Gastroesophageal sphincter (tissue), 4 donors: ENCODE measurements at places on chromosomes 11 and 22.

DNA sequence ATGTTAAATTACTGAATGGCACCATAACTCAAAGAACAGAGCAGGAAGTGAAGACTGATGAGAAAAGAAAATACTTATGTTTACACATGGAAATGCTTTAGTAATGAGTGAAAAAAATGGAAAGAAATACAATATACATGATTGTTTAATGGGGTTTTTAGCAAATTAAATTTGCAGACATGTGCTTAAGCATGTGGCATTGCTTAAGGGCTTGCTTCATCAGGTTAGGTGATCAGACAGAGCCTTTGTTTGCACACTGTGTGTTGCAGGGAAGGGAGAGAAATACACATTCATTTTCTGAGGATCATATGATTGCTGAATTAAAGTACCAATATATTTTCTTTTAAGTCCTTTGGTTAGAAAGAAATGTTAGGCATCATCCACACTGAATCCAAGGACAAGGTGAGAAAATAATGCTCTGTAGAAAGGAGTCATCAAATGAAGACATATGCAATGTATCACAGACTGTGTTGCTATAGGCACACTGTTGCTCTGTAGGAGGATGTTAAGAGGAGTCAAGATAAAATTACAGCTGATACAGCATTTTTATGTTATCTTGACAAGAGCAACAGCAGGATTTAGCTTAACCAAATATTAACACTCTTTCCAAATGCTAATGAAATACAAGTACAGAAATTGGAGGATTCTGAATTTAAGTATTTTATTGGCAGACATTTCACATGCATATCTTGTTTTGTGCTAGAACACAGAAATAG, 23.4 kb upstream of the ARHGAP20 start:
- ATAC-seq: no peak

DNA sequence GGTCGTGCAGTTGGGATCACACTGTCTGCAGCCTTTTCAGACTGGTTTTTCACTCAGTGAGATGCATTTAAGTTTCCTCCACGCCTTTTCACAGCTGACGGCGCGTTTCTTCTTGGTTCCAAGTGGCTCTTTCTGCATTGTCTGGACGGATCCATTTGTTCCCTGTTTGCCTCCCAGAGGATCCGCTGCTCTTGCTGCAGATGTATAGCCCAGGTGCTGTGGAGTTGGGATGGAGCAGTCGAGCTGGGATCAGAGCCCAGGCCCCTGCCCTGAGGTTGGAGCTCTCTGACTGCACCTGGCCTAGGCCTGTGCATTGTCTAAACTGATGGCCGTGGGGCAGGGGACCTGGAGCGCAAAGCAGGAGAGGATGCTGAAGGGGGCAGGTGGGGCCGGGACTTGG, 51.6 kb downstream of the PARVB start:
- ATAC-seq: no peak

GRCh38 chr11:22713336-22713735, 46.9 kb downstream of the GAS2 start:
- no peak for ATAC-seq

GRCh38 chr11:99670067-99670676, 649.4 kb downstream of the CNTN5 start:
- ATAC-seq: no peak

GRCh38 chr11:74927496-74927895, 21.4 kb downstream of the XRRA1 start:
- no peak for ATAC-seq

DNA sequence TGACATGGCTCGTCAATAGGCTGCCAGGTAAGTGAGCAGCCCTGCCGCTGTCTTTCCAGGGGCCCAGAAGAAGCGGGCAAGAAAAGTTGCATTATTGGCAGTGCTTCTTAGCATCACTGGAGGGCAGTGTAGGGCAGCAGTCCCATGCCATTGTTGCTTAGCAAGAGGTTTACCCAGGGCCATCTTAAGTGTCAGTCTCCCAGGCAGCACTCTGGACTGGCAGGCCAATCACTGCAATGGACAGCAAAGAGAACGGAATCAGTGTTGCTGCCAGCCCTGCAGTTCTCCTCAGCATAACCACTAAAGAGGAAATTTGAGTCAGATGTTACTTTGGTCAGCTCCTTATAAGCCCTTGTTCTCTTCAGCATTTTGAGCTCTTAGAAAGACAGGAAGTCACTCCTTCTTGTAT, 13.4 kb upstream of the GRK2 start:
- peak; percentile 34 for ATAC-seq

DNA sequence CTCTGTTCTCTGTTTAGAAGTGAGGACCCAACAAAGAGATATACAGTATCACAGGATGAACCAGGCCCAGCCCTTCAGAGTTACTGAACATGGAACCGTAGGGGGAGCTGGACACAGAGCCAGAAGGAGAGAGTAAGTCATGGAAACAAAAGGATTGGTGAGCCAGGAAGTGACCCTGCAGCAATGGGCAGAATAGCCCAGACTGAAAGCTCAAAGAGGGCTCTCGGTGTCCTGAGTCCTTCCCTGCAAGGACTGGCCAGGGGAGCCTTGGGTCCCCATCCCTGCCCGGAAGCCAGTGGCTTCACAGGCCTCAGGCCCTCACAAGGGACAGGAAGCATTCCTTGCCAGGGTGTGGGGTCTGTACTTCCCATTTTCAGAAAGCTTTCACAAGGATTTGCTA, 150.6 kb downstream of the SPATA19 start:
- no peak for ATAC-seq

GRCh38 chr11:134118006-134118405, 49.1 kb downstream of the JAM3 start:
- ATAC-seq: no peak

- no peak for ATAC-seq
These were observed 134.9 kb downstream of the MYO18B start for GRCh38 chr22:25876871-25877270.

DNA sequence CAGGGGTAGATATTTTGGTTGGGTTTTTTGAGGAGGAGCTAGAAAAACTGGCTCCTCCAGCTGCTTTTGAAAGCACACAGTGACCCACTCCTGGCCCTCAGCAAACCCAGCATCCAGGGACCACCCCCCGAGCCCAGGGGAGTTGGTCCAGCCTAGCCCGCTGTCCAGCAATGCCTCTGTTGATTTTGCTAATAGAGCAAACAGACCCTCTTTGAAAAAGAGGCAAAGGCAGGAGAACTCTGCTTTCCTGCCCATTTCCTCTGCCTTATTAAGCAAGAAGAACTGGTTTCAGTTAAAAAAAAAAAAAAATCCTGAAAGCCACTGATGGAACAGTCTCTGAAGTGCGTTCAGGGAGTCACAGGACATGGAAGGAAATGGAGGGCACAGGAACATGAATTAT, 25.3 kb downstream of the ABTB2 start:
- ATAC-seq: no peak

DNA sequence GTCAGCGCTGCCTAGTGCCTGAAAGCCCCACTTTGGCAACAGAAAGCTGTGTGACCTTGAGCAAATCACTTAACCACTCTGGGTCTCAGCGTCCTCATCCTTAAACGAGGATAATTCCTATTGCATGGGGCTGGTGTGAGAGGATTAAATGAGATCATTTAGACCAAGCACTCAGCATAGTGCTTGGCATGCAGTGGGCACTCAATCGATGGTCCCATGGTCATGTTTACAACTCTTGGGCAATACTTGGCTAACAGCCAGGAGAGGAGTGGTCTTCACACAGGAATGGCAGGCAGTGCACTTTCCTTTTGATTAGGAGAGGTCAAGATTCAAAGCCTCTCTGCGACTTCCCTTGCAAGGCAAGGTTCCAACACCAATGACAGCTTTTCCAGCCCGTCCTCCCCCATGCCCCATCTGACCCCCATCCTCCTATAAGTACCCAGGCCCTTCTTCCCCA, 14.1 kb downstream of the TNKS1BP1 start:
- peak; percentile 8 for ATAC-seq

- ATAC-seq: no peak
These were observed 18.8 kb downstream of the SCN4B start for GRCh38 chr11:118133816-118134215.

DNA sequence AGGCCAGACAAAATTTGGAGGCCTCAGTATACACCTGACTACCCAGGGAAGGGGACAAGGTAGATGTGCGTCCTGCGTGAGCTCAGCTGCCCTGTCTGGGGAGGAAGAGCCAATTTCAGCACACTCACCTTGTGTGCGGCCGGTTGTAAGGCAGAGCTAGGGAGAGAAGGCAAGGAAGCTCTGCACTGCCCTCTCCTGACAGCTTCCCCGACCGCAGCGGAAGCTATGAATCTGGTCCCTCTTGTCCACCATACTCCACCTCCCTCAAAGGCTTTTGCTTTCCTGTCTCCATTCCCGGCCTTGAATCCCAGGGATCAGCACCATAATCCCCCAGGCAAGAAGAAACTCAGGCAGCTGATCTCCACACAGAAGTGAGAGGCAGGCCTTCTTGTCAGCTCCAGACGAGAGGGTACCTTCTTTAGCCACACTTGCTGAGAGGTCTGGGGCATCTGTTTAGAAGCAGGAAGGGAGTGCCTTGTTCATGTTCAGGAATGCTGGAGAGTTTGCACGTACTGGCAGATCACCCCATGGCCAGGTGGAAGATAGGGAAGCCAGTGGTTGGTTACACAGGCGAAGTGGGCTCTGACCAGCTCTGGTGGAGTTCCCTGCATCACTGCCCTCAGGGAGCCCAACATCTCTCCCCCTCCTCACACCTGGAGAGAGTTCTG, 62.5 kb downstream of the FEZ1 start:
- ATAC-seq: peak; percentile 54

DNA sequence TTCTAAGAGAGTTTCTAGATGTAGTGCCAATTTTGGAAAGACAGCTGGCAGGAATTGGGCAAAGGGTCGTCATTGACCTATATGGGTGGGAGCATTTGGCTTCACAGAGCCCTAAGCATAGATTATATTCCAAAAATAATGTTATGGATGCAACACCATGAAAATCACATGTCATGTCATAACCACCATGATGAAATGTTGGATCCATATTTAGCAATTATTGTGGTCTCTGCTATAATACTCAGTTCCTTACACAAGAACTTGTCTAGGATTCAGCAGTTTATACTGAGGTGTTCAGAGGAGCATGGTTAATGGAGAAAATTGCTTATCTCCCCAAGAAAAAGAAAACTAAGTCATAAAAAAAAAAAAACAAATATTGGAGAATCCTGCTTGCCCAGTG, 31.6 kb downstream of the NTM start:
- no peak for ATAC-seq

DNA sequence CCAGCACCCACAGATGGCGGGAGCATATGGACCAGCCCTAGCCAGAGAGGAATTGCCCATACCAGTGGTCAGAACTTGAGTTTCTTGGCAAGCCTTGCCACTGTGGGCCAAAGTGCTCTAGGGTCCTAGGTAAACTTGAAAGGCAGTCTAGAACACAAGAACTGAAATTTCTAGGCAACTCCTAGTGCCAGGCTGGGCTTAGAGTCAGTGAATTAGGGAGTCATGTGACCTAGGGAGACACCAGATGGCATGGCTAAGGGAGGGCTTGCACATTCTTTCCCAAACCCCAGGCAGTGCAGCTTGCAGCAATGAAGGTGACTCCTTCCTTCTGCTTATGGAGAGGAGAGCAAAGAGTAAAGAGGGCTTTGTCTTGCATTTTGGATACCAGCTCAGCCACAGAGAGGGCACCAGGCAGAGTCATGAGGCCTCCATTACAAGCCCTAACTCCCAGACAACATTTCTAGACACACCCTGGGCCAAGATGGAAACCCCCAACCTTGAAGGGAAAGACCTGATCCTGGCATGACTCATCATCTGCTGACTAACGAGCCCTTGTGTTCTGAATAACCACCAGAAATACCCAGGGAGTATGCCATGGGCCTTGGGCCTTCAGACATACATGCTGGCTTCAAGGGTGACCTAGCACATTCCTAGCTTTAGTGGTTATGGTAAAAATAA, 19.2 kb upstream of the OR56A3 start:
- ATAC-seq: no peak

GRCh38 chr11:111336062-111336461, 37.7 kb downstream of the POU2AF3 start:
- no peak for ATAC-seq

DNA sequence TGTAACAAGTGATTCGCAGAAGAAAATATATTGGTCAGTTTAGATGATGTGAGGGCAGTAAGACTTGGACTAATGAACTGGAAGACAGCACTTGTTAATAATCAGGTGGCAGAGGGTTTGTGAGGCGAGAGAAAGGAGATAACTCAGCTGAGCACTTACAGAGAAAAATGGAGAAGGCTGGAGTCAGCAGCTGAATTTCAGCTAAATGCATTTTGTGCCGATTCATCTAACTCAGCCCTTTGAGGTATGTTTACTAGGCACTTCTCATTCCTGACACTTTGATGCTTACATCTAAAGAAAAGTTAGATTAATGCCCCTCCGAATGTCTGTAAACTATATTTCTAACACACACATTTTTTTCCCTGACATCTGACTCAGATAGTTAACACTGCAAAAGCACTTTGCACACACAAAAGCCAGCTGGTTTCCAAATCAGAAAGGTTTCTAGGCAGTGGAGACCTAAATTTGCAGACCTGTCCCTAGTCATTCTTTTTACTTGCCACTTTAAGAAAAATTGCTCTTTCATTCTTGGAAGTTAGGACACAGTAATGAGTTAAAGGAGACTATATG, 859.5 kb upstream of the CCDC90B start:
- no peak for ATAC-seq

- peak; percentile 40 for ATAC-seq
These were observed 86.3 kb upstream of the BLID start for GRCh38 chr11:122202161-122202950.

DNA sequence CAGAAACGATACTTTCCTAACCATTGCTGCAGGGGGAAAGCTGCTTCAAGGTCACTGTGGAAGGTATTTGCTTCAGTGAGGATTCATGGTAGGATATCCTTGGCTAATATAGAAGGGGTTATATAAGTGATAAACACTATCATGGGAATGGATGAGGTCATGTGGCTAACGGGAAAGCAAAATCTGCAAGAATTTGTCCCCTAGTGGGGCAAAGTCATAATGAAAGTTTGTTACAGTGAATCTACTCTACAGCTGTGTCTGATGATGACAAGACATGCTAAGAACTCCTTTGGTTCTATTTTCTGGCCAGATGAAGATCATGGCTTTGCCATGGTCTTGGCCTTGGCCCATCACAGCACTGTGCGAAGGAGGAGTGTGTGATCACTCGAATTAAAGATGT, 13.8 kb downstream of the MMP20 start:
- ATAC-seq: no peak

DNA sequence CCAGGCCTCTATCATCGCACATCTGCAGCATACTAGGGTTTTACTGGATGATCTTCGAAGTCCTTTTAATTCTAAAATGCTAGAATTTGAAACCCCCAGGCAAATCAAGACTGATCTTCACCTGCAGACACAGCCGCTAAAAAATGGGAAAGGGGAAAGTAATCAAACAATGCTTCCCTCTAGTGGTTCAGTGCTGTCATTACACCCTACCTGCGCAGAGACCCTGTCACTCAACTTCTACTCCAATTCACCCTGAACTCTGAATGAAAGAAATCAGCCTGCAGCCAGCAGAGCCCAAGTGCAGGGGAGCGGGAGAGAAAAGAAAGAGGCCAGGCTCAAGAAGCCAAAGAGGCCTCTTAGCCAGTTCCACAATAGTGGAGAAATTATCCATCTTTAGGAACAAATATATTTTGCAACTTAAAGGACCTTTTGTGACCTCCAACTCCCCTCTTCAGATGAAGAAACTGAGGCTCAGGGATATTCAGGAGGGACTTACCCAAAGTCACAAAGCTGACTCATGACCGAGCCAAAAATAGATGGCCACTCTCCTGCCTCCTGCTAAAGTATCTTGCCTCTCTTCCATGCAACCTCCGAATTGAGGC, 33.0 kb downstream of the SERGEF start:
- no peak for ATAC-seq
